ENCODE measurements at places on chromosomes 3 and 15.

DNA sequence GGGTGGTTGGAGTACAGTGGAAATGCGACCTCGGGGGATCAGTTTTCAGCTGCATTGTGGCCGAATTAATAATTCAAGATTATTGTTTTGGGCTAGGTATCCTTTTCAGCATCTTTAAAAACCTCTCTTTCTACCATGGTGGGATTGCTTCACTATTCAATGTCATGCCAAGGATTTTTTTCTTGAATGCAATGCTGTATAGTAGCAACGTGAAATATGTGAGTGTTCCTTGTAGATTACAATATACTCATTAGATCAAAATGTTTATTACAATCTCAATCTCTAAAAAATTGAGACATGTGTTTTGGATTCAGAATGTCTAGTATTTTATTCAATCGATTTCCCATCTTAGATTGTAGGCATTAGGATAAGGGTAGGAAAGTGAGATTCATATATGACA, 586.5 kb upstream of the TBL1XR1 start:
- no peak for DNase-seq

- no peak for DNase-seq
Observed at GRCh38 chr15:85837881-85838280, 43.2 kb upstream of the KLHL25 start.

GRCh38 chr15:38196076-38196475, 56.6 kb upstream of the SPRED1 start:
- DNase-seq, result no peak

GRCh38 chr3:123587401-123587800, 2.5 kb upstream of the HACD2 start:
- DNase-seq, result no peak

GRCh38 chr3:120678331-120678947, 3.6 kb downstream of the HGD start:
- DNase-seq, result peak; percentile 27

DNA sequence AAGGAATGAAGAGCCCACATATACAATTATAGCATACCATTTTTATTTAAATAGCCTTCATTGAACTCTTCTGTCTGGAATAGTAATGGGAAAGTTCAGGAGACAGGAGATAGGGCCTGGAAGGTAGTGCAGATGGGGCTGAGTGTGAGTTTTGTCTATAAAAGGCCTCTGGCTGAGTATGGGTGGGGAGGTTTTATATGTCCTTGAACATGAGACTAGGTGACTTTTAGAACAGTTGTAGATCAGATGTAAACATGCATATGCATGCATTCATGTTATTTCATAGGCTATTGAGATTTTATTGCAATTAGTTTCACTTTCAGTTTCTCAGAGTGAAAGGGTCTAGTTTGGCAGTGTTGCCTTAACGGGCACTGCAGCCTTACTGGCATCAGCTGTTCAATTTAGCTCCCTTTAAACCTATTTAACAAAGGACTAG, 27.1 kb downstream of the CGGBP1 start:
- no peak for DNase-seq

DNA sequence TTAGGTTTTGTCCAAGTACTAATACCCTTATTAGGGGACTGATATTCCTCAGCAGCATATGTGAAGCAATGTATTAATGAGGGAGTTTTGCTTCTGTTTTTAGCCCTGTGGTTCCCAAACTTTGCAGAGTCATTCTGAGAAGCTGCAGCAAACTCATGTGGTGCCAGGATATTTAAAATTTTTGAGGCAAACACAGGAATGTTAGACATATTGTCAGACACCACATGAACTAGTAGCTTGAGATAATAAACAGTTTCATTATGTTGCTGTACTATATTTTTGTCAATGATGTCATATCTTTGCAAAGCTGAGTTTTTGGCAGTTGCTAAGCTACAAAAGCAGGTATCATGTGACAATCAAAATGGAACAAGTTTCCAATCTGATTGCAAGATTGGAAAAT, 36.6 kb downstream of the ATP6V1A start:
- DNase-seq, result peak; percentile 78

DNA sequence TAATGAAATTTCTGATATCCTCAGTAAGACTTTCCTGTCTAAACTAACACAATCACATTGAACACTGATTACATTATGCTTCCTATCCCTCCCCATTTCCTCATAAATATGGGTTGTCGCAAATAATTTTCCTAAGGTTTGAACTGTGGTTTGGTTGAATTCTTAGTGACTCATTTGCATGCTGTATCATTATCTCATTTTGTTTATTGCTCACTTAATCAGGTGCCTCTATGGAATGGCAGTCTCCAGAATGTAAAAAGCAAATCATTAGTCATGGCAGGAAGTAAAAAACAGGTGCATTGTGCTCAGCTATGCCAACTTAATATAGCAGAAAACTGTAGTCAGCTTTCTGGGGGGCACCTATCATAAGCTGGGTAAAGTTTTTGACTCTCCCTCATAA, 216.0 kb upstream of the ZBTB20 start:
- no peak for DNase-seq

DNA sequence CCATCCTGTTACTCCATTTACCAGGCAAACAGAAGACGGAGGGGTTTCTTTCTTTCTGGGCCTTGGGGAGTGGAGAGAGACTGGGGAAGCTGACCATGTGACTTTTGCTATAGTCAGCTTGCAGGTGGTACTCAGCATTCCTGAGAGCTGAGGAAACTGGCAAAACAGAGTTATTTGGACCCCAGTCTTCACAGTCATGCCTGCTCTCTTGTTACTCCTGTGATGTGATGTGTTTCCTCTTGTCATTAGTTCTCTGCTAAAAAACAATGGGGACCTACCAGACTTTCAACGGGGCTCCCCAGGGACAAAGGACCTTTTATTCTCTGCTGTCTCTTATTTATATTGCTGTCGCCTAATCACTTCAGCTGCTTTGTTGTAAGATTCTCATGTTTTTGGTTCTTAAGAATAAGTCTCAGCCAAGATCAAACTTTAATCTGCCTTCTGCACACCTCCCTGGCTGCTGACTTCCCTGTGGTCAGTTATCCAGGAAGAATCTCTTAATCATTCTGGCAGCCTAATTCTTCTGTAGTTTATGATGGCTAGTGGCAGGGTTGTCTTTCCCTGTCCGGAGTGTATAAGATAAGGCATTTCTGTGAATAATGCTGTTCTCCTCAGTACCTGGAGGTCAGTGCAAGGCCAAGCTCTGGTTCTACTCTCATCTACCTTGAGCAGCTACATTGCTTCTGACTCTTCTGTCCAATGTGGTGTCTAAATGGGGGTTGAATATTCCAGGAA, 8.8 kb downstream of the STARD9 start:
- no peak for DNase-seq

- DNase-seq, result no peak
Observed at GRCh38 chr3:180358179-180358578, 243.8 kb upstream of the TTC14 start.

DNA sequence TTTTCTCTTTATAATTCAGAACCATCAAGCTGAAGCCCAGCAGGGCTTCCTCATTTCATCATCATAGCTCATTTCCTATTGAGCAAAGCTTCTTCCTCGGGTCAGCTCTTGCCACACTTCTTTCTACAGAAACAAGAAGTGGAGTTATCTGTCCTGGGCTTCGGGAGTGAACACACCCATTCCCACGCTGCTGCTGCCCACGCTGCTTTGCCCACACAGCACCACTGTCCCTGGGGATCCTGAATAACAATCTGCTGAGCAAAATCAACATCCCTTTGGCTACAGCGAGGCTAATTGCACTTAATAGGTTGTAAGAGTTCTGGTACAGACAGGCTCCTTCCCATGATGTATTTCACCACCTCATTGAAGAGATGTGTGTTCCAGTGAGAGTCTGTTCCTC, 23.7 kb downstream of the CEP19 start:
- no peak for DNase-seq

- no peak for DNase-seq
Observed at GRCh38 chr3:134610432-134611385, 40.1 kb downstream of the KY start.

- peak; percentile 19 for DNase-seq
Observed at GRCh38 chr3:159733194-159733860, 255.3 kb upstream of the IL12A start.

DNA sequence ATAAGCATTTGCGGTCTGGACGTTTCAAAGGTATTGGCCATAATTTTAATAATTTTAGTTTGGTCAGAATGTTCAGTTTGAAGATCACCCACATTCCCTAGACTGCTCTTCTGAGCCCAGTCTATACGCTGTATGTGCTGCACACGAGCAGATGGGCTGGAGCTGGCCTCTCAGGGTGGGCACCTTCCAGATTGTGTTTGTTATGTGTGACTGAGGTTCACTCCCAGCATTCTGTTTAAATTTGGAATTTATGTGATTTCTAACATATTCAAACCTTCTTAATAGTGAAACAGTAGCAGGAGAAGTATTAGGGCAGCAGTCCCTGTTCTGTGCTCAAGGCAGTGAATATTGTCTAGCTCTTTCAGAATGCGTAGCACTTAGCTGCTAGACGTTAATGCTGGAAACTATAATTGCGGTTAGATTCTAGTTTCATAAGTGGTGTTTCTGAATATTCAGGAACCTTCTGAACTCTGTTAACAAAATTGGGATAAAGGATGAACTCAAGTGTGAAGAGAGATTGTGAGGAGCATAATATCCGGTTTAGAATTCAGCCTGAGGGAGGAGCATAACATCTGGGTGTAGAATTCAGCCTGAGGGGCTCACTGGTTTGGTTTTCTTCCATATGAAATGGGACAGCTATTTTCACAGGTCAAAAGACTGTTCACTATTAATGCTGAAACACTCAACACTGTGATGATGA, 68.6 kb upstream of the RPL35A start:
- no peak for DNase-seq

DNA sequence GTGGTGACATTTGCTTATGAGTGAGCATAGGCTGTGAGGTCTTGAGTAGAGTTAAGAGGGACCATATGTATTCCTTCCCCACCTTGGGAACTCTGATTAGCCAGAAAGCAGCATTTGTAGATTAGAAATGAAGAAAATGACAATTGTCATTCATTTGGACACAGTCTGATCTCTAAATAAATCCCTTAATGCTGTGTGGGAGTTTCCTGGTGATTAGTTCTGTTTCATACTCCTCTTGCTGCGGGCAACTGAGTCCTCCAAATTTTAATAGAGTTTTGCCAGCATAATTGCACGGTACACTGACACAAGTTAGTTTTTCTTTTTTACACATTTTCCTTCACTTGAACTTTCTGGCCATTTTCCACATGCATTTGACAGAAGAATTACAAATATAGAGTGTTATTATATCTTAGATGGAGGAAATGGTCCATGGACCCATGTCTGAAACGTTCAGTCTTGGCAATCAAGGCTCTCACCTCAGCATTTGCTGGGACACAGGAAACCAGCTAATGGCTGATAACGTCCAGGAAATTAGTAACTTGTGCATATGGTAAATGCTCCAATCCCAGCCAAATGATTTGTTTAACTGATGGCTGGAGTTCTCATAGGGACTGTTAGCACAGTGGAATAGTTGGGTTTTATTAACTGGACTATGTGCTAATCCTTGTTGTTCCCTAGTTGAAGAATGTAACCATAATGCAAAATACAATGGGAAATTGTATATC, 321.2 kb downstream of the RBMS3 start:
- no peak for DNase-seq

- DNase-seq, result no peak
Observed at GRCh38 chr15:73723191-73723590, 30.0 kb downstream of the INSYN1 start.

- no peak for DNase-seq
Observed at GRCh38 chr15:67515090-67515489, 5.8 kb upstream of the C15orf61 start.

DNA sequence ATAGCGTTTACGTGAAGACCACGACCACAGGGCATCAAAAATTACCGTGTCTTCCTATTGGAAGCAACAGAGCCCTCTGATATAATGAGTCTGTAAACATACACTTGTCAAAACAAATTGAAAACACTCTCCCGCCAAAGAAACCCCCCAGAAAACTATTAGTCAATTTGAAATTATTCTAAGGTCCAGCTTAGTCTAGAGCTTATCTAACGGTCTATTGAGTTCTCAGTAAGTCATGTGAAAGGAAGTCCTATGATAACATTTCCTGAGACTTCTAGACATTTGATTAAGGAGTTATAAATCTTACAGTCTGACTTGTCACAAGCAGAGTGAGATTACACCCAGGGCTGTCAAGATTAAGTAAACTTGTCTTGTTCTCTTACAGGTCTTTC, 356.3 kb downstream of the FOXP1 start:
- no peak for DNase-seq

DNA sequence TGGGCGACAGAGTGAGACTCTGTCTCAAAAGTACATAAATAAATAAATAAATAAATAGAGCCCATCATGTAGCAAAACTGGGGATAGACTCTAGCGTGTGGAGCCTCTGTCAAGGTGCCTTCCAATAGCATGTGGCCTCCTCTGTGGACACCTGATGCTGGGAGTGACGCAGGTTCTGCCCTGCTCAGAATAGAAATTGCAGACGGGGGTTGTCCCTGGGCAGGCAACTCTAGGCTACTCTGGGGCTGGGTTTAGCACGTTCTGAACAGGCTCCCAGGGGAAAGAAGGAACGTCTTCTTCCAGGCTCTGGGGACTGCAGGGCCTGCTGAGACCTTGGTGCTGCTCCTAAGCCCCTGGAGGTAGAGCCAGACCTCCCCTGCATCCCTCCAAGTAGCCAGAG, 65.3 kb downstream of the EPHB3 start:
- no peak for DNase-seq

GRCh38 chr3:134357914-134358811, 16.1 kb downstream of the AMOTL2 start:
- DNase-seq, result peak; percentile 90

DNA sequence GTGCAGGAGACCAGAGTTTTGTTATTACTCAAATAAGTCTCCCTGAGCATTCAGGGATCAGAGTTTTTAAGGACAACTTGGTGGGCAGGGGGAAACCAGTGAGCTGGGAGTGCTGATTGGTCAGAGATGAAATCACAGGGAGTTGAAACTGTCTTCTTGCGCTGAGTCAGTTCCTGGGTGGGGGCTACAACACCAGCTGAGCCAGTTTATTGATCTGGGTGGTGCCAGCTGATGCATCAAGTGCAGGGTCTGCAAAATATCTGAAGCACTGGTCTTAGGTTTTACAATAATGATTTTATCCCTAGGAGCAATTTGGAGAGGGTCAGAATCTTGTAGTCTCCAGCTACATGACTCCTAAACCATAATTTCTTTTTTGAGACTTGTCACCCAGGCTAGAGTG, 13.8 kb upstream of the ZNF662 start:
- no peak for DNase-seq

DNA sequence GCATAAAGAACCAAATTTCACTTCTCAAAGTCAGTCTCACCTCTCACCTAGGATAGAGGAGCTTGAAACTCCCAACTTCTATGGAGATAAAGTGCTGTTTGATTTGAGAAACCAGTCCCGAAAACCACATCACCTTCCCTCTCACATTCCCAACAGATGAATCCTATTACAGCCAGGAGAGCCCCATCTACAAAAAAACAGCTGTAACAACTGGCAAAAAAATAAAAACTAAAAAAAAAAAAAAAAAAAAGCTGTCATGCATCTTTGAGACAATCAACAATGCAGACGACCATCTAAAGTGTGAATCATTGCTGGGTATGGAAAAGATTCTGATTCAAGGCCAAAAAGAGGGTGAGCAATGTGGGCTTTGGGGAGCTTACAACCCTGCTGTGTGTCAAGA, 23.8 kb downstream of the HOMER2 start:
- DNase-seq, result no peak
